ENCODE measurements at places on chromosomes 5 and 9. TPM values are rescaled to one million over a fixed set of nuclear protein-coding genes. Genes with fewer than 3 reads are reported as not detected.

DNA sequence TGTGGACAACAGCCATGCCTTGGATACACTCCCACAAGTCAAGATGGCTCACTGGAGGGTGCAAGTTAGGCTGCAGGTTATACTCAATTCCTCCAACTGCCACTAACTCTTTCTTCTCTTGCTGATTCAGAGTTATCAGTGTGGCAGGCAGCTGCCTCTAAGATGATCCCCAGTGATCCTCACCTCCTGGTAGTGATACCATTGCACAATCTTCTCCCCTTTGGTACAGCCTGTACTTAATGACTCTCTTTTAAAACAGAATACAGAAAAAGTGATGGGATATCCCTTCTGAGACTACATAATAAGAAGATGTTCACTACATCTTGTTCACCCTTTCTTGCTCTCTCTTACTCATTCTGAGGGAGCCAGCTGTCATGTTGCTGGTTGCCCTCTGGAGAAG, 323.1 kb downstream of the RAB3C start:
- H3K27ac ChIP-seq = no peak overlapping the region
- no peak overlapping the region for H3K4me3 ChIP-seq
- H3K27me3 ChIP-seq = no peaks in the 10 kb centered on the region
- H3K36me3 ChIP-seq = no peaks in the 10 kb centered on the region
- DNase-seq = no peak

DNA sequence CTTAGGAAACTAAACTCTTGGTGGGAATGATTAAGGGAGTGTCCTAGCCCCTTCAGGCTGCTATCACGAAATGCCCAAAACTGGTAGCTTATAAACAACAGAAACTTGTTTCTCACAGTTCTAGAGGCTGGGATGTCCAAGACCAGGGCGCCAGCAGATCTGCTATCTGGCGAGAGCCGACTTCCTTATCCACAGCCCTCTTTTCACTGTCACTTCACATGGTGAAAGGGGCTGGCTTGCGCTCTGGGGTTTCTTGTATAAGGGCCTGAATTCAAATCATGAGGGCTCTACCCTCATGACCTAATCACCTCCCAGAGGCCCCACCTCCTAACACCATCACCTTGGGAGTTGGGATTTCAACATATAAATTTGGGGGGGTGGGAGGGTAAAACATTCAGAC, 49.1 kb downstream of the IPPK start:
- no peak overlapping the region for H3K27ac ChIP-seq
- H3K36me3 ChIP-seq = peaks cover 30% of the 10 kb centered on the region
- H3K4me1 ChIP-seq = no peaks in the 10 kb centered on the region
- H3K4me3 ChIP-seq = no peak overlapping the region
- no peaks in the 10 kb centered on the region for H3K27me3 ChIP-seq

- H3K4me3 ChIP-seq = no peak overlapping the region
- H3K27ac ChIP-seq = no peak overlapping the region
- no peaks in the 10 kb centered on the region for H3K36me3 ChIP-seq
- DNase-seq = no peak
- H3K4me1 ChIP-seq = no peaks in the 10 kb centered on the region
Observed at GRCh38 chr5:132182359-132183040, 45.2 kb downstream of the P4HA2 start.

DNA sequence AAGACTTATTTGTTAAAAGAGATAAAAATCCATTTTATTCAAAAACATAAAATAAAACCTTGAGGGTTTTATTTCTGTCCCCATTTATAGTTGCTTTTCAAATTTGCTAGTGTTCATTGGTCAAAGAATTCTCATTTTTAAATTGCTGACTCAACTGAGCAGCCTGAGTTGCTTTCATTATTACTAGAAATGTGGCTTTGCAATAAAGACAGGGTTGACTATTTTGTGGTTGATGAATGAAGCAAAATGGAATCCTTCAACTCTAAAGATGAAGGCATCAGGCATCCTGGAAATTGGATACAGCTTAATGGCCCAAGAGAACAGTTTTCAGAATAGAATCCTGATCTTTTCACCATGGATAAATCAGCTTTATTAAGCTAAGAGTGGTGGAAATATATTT, 23.9 kb upstream of the PPP3R2 start:
- no peaks in the 10 kb centered on the region for H3K4me1 ChIP-seq
- no peak overlapping the region for H3K27ac ChIP-seq
- DNase-seq = no peak
- H3K36me3 ChIP-seq = no peaks in the 10 kb centered on the region
- no peaks in the 10 kb centered on the region for H3K27me3 ChIP-seq

GRCh38 chr5:145915970-145916638, 20.3 kb upstream of the SH3RF2 start:
- no peaks in the 10 kb centered on the region for H3K4me1 ChIP-seq
- peak; percentile 17 for DNase-seq
- H3K27me3 ChIP-seq = peaks cover 3% of the 10 kb centered on the region
- no peak overlapping the region for H3K27ac ChIP-seq

- H3K36me3 ChIP-seq = no peaks in the 10 kb centered on the region
- H3K27ac ChIP-seq = no peak overlapping the region
- no peak overlapping the region for H3K4me3 ChIP-seq
- H3K4me1 ChIP-seq = no peaks in the 10 kb centered on the region
- no peaks in the 10 kb centered on the region for H3K27me3 ChIP-seq
- no peak for DNase-seq
Observed at GRCh38 chr9:133632806-133633680, 3.1 kb upstream of the DBH start.

DNA sequence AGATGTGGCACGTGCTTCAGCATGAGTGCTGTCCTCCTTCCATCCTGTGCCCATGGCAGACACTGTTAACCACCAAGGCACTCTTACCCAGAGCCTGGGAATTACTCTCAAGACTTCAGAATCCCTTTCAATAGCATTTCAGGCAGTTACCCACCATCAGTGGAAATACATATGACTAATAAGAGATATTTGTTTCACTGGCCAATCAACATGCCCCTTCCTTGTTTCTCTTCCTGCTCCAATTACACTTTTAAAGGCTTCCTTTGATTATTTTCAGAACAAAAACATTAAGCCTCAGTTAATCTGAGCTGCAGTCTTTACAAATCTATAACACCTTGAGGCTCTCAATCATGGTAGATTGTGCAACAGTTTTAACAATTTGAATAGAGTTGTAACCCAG, 70.8 kb downstream of the PRELID2 start:
- H3K27me3 ChIP-seq = no peaks in the 10 kb centered on the region
- H3K36me3 ChIP-seq = no peaks in the 10 kb centered on the region
- no peaks in the 10 kb centered on the region for H3K4me1 ChIP-seq
- DNase-seq = no peak
- H3K27ac ChIP-seq = no peak overlapping the region

DNA sequence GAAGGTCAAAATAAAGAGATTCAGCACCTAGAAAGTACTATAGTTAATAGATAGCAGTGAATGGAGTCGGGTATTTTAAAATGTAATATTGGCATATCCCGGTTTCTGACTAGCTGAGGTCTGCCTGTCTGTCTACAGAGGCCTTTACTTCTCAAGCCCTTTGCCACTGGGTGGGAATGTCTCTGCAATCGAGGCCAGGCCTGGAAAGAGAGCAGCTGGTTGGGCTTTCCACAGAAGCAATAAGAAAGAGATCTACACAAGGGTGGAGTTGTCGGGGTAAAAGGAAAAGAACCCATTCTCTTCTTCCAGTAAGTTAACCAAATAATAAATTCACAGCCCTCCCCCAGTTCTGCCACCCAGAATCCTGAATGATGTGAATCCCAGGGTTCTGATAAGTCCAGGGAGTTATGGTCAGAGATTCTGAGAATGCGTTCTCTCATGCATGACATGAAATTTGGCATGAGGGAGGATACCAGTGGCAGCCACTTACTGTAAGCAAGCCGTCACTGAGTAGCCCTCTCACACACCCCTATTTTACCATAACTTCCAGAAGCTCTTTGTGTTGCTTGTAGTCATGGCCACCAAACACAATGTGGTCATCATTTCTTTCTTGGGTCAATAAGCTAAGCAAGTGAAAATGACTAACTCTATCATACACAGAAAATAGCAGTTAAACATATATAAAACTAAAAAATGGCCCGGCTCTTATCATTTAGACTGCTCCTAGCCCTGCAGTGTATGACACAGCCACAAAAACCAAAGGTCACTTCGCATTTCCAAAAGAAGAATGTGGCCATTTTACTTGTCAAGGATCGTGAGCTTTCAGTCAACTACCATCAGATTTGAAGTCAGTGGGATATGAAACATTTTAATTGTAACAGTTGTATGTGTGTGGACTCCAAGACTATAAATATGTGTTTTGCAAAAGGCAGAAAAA, 185.0 kb downstream of the GLIS3 start:
- no peaks in the 10 kb centered on the region for H3K4me1 ChIP-seq
- no peak overlapping the region for H3K4me3 ChIP-seq
- DNase-seq = no peak

- no peaks in the 10 kb centered on the region for H3K36me3 ChIP-seq
- no peaks in the 10 kb centered on the region for H3K27me3 ChIP-seq
- peaks cover 4% of the 10 kb centered on the region for H3K4me1 ChIP-seq
- H3K27ac ChIP-seq = no peak overlapping the region
Observed at GRCh38 chr5:78888580-78889368, 96.3 kb downstream of the ARSB start.

DNA sequence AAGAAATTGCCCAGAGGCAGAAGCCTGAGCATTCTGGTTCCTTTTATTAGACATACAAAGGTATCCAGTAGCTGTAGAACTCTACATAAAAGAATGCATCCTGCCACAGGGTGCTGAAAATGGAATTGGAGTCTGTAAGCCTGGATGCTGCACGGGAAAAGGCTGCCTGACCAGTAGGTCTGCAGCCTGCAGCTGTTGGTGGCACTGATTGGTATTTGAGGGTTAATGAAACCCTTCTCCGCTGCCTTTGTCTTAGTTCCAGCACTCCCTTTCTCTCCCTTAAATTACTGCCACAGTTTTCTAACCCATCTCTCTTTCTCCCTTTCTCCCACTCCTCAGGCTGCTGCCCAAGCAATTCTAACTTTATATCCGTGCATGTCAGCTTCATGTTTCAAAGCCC, 64.7 kb downstream of the BRINP1 start:
- DNase-seq = no peak
- H3K36me3 ChIP-seq = no peaks in the 10 kb centered on the region
- no peaks in the 10 kb centered on the region for H3K27me3 ChIP-seq
- H3K27ac ChIP-seq = no peak overlapping the region
- no peaks in the 10 kb centered on the region for H3K4me1 ChIP-seq

DNA sequence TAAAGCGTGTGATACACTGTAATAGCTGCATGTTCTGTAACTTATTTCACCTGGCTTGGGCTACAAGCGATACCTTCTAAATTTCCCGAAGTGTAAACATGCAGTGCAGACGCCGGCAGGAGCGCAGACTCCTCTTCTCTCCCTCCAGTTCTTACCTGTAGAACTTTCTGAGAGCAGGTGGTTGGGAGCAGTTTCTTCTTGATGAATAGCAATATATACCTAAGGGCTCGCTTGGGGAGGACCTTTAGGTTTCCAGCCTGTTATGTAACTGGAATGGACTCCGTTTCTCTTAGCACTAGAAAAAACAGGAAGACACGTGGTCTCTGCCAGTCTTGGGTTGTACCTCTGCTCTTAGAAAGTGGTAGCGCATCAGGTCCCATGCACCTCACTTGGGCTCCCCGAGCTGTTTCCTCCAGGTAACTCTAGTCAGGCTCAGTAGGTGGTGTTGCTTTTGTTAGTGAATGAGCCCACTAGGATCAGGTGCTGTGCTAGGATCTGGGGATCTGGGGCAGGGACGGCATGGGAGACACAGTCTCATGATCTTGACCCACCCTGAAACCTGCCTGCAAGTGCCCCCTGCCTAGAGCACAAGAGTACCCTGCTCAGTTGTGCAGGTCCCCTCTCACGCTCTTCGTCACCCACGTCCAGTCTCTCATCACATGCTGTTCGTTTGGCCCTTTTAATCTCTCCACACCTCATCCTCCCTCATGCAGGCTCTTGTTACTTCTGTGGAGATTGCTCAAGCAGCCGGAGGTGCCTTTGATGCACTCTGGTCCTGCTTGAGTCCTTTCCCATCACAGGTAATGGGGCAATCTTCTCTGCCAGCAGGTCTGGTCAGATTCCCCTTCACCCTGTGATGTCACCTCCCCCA, 2.8 kb downstream of the TENT4A start:
- H3K27me3 ChIP-seq = no peaks in the 10 kb centered on the region
- H3K4me1 ChIP-seq = peaks cover 69% of the 10 kb centered on the region
- no peak overlapping the region for H3K27ac ChIP-seq
- H3K36me3 ChIP-seq = peaks cover 12% of the 10 kb centered on the region
- DNase-seq = peak; percentile 56

DNA sequence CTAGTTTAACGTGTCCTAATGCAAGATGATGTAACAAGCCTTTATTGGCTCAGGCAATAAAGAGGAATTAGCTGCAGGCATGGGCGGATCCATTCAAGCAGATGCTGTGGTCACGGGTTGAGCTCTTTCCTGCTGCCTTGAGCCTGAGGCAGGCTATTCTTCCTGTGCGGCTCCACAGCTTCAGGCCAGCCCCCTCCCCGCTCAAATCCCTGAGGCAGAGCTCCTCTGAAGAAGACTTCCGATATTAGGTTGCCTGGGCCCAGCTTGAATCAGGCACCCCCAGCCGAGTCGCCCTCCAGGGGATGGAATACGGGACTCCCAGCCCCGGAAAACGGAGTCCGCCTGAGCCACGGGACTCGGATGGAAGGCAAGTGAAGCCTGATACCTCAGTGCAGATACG, 95.0 kb upstream of the RUFY1 start:
- no peaks in the 10 kb centered on the region for H3K36me3 ChIP-seq
- no peak for DNase-seq
- H3K4me1 ChIP-seq = no peaks in the 10 kb centered on the region
- H3K4me3 ChIP-seq = no peak overlapping the region
- H3K27ac ChIP-seq = no peak overlapping the region

DNA sequence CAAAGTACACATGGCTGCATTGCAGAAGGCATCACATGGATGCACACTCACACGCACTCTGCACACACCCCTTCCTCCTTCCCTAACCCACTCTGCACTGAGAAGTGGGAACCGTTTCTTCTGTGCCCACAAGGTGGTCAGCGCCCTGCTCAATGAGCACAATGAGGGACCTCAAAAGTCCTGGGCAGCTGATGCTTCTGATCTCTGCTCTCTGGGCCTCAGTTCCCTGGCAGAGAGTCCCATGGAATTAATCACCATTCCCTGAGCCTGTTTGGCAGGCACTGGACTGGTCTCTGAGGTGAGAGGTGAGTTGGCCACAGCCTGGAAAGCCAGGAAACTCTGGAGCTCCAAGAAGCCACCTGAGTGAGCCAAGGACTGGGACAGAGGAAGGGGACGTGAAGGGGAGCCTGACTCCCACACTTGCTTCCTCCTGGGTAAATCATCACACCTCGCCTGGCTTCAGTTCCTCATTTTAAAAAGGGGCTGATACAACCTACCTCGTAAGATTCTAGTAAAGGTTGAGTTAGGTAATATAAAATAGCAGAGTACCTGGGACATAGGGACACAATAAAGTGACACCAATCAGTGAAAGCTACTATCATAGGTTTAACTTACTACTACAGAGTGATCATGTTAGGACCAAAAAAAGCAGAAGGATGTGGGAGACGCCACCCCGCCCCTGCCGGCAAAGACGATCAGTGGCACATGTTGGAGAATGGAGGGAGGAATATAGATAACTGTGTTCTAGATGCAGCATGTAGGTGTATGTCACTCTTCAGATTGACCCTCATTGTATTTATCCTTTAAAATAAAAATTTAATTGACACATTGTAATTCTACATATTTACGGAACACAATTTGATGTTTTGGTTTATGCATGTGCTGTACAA, 21.1 kb upstream of the IGFBPL1 start:
- H3K27me3 ChIP-seq = no peaks in the 10 kb centered on the region
- no peaks in the 10 kb centered on the region for H3K36me3 ChIP-seq
- no peaks in the 10 kb centered on the region for H3K4me1 ChIP-seq
- no peak overlapping the region for H3K27ac ChIP-seq

Gene HSPB3
- total RNA-seq = not detected

Gene CYLC2
- total RNA-seq = not detected

Gene CCL27
- not detected for total RNA-seq

Gene PTPRD
- total RNA-seq = 0.32 TPM

Gene STPG3
- total RNA-seq = 0.61 TPM

Gene CDC25C
- total RNA-seq = 6.1 TPM

All from Karpas-422 (cell line).